ENCODE measurements at places on chromosomes 1 and 21.

GRCh38 chr1:31371121-31371959 lies 1.5 kb downstream of the FABP3 start:
- DNase-seq, result no peak

GRCh38 chr1:151807766-151808165 lies 2.5 kb upstream of the LINGO4 start:
- DNase-seq, result no peak

- DNase-seq, result no peak
Observed at GRCh38 chr1:39272027-39272797, 67.7 kb downstream of the MACF1 start.

GRCh38 chr1:73475316-73475870 lies 722.6 kb downstream of the LRRIQ3 start:
- no peak for DNase-seq

GRCh38 chr1:111202707-111203623 lies 2.5 kb upstream of the DENND2D start:
- no peak for DNase-seq

GRCh38 chr1:85550784-85551516 lies 29.6 kb upstream of the CCN1 start:
- no peak for DNase-seq

- DNase-seq, result no peak
Observed at GRCh38 chr21:33698087-33698860, 56.0 kb downstream of the ITSN1 start.

GRCh38 chr1:37478890-37479254 lies 4.5 kb downstream of the ZC3H12A start:
- DNase-seq, result peak; percentile 77

DNA sequence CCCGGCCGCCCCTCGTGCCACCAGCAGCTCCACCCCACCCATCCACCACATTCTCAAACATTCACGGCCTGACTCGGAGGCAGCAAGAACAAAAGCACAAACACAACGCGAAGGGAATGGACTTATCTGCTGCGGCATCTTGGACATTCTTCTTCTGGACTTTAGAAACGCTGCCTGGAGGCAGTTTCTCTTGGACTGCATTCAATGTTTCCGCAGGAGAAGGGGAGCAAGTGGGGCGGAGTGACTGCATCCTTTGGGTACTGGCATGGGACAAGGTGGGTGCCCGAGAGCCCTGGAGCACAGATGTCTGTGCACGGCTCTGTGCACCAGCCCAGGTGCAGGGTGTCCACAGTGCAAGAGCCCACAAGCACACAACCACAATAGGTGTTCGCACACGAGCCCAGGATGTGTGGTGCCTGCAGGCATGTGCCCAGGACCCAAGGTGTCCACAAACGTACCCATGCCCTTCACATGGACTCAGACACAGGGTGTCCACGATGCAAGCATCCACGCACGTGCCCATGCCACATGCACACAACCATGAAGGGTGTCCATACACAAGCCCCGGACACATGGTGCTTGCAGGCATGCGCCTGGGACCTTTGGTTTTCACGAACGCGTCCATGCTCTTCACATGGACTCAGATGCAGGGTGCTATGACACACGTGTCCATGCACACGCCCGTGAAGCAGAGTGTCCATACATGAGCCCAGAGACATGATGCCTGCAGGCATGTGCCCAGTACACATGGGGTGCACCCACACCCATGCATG lies 53.6 kb downstream of the WNT9A start:
- DNase-seq, result no peak

DNA sequence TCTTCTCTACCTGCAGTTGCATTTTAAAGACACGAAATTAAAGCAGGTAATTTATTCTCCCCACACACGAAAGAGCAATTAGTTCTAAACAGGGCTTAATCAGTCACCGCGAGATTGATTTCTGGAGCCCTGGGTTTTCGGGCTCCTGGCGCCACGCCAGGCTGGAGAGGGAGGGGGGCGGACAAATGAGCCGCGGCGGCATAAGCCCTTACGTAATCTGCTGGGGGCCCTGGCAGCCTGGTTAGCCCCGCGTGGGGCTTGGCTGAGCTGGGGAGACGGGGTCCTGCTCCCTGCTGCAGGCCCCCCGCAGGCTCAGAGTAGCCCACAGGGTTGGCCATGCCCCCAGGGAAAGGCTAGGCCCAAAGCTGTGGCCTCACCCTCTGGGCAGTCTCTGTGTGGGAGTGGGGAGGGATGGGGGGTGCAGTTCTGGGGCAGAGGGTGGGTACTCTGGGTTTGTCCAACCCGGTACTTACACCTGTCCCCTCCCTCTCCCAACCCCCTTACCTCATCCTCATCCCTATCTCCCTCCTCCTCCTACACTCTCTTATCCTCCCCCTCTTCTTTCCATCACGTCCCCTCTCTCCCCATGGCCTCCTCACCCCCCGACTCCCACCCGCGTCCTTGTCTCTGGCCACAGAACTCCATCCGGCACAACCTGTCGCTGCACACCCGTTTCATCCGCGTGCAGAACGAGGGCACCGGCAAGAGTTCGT lies 19.9 kb downstream of the FOXO6 start:
- no peak for DNase-seq

DNA sequence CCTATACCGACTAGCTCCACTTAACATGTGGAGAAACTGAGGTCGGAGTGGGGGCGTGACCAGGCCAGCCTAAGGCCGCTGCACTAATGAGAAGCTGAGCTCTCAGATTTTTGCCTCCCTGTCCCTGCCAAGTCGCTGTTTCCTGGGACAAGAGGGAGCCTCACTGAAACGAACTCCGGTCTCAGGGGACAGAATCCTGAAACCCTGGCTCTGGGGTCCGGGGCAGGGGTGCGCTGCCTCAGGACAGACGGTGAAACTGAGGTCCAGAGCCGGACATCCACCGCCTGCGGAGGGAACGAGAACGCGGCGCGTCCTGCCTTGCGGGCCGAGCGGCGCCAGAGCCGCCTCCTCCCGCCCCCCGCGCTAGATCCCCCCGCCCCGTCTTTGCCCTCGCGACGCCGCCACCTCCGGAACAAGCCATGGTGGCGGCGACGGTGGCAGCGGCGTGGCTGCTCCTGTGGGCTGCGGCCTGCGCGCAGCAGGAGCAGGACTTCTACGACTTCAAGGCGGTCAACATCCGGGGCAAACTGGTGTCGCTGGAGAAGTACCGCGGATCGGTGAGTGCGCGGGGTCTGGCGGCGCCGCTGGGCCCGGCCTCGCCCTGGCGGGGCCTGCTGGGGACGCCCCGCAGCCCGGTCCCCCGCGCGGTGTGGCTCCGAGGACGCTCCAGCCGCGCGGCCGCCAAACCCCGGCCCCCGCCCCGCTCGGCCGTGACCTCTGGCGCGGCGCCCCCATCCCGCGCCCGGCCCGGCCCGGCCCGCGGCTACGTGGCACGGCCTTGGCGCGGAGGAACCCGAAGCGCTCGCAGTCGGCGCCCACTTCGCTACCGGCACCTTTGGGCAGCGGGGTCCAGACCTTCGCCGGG lies at the start of gene GPX7:
TSS of gene GPX7 (plus strand) at position 381 of the 865 bp plus-strand sequence. CDS start at position 420, 39 bp downstream.
- DNase-seq, result peak; percentile 73

GRCh38 chr1:222064388-222065211 lies 322.7 kb upstream of the DUSP10 start:
- DNase-seq, result no peak

DNA sequence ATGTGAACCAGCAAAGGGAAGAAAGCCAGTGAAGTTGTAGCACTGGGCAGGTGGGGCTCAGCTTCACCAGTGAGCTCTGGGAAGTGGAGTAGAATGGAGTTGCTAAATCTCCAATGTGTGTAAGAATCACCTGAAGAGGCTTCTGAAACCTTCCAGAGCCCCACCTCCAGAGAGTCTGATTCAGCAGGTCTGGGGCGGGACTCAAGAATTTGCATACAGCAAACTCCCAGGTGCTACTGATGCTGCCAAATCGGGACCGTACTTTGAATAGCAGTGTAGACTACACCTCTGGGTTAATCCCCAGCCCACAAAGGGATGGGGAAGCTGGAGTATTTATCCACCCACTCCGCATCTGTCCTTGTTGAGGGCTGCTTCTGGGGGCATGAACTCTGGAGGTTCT lies 154.3 kb downstream of the IGSF21 start:
- DNase-seq, result no peak

DNA sequence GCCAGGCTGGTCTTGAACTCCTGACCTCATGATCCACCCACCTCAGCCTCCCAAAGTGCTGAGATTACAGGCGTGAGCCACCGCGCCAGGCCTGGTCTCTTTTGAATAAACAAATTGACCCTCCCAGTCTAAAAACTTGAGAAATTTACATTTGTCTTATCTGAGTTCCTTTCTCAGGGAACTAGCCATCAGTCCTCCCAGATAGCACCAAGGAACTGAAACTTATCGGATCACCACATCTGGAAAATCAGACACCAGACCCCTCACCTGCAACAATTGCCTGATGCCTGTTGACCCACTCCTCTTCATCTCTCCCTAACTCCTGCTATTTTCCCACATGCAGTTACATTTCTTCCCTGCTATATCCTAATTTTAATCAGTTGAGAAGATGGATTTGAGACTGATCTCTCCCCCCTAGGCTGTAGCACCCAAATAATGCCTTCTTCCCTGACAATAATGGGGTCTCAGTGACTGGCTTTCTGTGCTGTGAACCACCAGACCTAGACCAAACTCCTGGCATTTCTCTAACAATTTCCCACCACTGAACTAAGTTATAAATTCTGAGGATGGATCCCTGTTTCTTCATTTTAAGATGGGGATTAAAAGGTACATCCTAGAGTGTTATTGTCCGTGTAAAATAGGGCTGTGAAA lies 951 bp upstream of the CBR1 start:
- no peak for DNase-seq

GRCh38 chr1:184686540-184686939 lies 68.1 kb downstream of the EDEM3 start:
- DNase-seq, result no peak

- DNase-seq, result no peak
Observed at GRCh38 chr1:1973716-1974642, 29.6 kb downstream of the CFAP74 start.

DNA sequence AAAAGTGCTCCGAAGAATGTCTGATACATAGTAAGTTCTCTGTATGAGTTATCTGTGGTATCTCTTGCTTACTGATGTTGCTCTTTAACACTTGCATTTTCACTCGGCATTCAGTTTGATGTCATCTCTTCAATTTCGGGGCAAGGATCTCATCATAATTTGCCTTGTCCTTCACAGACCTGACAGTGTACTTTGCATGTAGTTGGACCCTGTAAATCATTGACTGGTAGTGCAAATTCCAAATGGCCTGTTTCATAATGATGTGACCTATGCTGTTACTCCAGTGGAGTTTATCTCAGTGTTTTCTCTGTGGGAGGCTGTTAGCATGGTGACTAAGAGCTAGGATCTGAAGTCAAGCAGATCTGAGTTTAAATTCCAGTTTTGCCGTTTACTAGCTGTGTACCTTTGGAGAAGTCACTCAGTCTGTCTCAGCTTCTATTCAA lies 34.2 kb upstream of the ABCD3 start:
- DNase-seq, result no peak

DNA sequence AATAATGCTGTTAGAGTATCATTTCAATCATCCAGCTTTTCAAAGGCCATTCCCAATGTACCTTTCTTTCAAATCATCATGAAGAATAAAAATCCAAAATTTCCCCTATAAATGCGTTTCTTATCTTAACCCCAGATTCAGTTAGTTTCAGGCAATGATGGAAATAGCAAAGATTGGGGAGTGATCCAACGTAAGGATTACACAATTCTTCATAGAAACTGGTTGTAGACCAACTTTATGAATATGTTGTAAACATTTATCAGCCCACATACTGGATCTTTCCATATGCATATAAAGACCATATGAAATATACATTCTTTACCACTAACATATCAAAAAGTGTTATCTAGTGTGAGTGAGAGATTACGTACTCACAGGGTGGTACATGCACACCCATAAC lies 92.7 kb downstream of the ZC3H11B start:
- DNase-seq, result no peak

DNA sequence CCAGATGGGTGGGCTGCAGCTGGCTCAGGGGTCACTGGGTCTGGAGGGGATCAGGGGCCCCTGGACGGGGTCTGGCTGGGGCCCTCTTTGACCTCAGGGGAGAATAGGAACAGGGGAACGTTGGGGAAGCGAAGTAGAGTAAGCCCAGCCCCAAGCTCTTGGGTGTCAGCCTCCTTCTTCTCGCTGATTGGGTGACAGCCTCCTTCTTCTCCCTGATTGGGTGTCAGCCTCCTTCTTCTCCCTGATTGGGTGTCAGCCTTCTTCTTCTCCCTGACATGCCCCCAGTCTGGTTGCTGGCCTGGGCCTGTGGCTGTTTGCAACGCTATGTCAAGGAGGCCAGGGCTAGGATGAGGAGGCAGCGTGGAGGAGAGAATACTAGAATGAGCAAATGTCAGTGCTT lies 76.7 kb upstream of the CASZ1 start:
- DNase-seq, result no peak

GRCh38 chr1:146012703-146013558 lies 8.6 kb downstream of the HJV start:
- DNase-seq, result peak; percentile 82

- no peak for DNase-seq
Observed at GRCh38 chr1:5416518-5416917, 575.7 kb downstream of the NPHP4 start.

DNA sequence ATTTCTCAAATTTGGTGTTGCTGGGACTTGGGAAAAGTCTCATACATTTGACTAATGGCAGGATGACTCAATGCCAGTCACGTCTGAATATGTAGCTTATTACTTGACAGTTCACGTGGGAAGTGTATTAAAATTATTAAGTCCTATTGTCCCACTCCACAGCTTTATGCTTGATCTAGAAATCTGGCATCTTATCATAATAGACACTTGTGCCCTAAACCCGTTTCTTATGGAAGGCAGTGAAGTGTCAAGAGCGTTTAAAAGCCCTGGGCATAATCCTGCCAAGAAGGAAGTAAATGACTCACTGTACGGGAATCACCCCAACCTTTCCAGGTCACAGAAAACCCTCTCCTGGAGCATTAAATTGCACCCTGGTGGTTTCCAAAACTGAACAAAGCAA lies 207.4 kb downstream of the APP start:
- no peak for DNase-seq

Data from CD4-positive, alpha-beta T cell treated with Interleukin-17A for 1 hour (primary cell).